ENCODE measurements at places on chromosomes 12 and 14. TPM values are rescaled to one million over a fixed set of nuclear protein-coding genes. Genes with fewer than 3 reads are reported as not detected.

The INSM2 gene
- not detected for polyA plus RNA-seq

GRCh38 chr14:66197276-66197675 lies 288.9 kb upstream of the CCDC196 start:
- no peak for DNase-seq

- DNase-seq: no peak
These were observed 4.3 kb downstream of the DEGS2 start for GRCh38 chr14:100155049-100155621.

DNA sequence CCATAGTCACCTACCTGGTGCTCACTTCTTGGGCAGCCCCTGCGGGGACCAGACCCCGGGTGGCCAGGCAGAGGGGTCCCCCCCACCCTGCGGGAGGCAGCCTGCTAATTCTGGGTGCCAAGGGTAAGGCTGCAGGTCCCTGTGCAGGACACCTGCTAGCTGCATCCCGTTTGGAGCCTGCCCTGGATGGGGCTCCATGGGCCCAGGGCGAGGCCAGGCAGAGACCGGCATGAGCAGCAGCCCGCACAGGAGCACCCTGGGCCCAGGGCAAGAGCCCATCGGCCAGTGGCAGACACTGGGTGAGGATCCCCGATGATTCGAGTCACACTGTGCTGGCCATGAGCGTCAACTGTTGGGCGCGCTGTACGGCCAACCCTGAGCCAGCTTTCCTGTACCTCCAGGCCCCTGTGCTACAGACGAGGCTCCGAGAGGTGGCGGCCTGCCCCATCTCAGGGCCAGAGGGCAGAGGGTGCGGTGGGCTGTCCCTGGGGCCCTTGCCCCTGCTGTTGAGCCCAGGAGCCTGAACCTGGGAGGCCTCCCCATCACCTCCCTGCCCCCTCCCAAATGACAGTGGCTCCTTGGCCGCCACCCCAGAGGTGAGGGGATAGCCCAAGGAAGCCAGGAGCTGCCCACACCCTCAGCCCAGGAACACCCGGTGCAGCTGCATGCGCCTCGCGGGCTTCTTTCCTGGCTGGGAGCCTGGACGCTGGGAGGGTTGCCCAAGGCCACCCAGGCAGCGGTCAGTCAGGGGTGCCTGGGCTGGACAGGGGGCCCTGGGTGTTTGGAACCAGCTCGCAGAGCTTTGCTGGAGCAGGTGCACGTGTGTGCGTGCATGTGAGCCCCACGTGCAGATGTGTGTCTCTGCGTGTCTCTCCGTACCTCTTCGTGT lies 47.7 kb downstream of the CYP46A1 start:
- no peak for DNase-seq

DNA sequence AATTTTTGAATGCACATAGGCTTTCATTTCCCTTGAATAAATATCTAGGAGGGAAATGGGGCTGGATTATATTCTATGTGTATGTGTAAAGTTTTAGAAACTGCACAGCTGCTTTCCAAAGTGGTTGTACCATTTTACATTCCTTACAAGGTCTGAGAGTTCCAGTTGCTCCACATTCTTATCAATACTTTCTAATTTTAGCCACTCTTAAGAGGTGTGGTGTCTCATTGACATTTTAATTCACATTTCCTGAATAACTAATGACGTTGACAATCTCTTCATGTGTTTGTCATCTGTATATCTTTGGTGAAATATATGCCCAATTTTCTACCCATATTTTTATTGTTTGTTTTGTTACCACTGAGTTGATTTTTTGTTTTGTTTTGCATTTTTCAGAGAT lies 74.6 kb upstream of the VASH1 start:
- DNase-seq: no peak
